ENCODE measurements at places on chromosomes 11 and 22.

DNA sequence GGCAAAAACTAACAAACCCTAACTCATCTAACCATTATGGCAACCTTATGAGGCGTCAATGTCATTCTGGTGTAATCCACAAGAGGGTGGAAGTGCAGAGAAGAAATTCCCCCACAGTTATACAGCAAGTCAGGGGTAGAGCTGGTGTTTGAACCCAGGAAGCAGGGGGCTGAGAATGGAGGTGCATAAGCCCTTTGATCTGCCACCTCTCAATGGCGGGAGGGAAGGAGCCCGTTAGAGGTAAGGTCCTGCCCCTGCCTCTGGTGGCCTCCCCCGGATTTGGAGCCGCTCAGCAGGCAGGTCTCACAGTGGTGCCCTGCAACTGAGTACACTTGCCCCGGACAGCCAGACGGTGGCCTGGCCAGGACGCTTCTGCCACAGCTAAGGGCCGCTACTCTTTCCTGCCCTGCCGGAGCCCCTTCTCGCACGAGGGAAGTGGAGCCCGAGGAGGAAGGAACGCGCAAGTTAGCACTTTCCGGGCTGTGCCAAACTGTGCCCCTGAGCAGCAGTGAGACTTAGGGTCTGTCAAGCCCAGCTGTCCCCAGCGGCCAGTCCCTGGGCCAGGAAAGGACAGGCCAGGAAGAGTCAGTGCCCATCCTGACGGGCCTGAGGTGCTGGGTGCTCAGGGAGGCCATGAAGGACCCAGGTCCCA, 1.1 kb downstream of the FXYD2 start:
- DNase-seq, result peak; percentile 21

DNA sequence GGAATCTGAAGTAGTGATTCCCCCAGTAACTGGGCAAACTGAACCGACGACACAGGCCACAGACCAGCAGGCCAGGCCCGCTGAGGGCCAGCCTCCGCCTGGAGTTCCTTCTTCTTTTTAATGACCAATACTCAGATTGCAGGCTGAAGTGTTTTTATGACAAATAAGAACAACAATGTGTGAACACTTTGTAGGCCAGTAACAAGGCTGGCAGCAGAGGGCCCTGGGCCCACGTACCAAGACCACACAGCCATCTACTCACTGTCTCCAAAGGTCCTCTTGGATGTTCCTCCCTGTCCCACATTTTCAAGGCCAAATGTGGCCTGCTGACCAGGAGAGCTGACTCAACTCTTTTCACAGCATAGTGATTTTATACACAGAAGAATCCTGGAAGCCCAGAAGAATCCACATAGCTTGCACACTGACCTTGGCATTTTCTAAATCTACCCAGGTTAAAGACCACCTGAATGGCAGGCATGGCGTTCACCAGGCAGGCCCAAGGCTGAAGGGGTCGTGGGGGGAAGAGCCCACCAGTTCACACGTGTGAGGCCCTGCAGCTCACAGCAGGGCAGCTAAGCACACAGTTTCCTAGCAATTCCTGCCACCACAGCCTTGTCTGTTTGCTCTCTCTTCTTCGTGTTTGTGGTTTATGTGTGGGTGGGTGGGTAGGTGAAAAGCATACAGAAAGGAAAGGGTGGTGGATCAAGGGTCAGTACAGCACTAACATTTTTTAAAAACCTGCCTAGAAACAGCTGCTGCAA, 13.3 kb downstream of the SMCO4 start:
- DNase-seq, result no peak

DNA sequence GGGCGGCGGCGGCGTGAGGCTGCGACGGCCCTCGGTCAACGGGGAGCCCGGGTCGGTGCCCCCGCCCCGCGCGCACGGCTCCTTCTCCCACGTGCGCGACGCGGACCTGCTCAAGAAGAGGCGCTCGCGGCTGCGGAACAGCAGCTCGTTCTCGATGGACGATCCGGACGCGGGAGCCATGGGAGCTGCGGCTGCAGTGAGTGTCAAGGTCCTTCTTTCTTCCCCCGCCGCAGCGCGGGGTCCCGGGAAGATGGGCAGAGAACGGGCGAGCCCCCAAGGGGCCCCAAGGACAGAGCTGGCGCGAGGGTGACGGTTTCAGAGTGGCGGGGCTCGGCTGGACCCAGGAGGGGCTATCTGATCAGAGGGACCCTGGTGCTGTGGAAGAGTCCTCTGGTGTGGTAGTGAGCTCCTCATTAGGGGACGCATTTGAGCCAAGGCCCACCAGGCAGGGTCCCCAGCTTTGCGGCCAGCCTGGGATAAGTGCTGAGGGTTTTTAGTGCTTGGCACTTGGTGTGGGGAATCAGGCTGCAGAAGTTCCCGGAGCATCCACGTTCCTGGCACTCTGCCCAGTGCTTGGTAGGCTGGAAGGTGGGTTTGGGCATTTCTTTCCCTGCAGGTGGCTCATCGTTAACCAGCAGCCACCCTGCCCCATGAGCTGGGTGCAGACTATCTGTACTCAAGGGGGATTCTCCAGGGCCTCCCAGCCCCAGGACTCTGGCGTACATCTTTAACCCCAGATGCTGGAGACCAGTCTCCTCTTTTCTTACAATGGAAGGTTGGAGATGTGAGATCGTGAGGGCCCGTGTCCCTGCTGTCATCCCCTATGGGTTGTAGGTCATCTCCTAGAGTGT, 9.8 kb downstream of the EHBP1L1 start:
- DNase-seq, result no peak

GRCh38 chr11:107549253-107549953, 16.1 kb downstream of the ALKBH8 start:
- peak; percentile 51 for DNase-seq

- no peak for DNase-seq
Observed at GRCh38 chr11:27871056-27871455, 170.8 kb upstream of the BDNF start.

- no peak for DNase-seq
Observed at GRCh38 chr11:108967571-108967970, 302.7 kb downstream of the DDX10 start.
